ENCODE measurements at places on chromosomes 3 and 15.

GRCh38 chr3:56468184-56469106, at the start of gene ERC2:
Gene ERC2 (minus strand): TSS chr3:56468467.
- no peak for DNase-seq

DNA sequence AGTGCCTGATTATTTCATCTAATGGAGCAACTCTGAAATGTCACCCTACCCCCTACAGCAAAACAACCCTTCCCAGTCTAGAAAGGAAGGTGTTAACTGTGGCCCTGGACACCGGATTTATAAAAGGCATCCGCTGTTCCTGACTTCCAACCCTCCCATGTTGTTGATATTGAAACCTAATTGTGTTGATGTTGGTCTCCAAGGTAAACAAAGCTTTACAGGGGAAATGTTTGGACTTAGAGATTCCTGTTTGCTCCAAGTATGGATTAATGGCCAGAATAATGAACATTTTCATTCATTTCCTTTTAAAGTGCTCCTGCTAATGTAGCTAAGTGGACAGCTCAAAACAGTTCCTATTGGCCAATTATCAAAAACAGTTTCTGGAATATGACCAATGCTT, 19.4 kb upstream of the LMCD1 start:
- no peak for DNase-seq

DNA sequence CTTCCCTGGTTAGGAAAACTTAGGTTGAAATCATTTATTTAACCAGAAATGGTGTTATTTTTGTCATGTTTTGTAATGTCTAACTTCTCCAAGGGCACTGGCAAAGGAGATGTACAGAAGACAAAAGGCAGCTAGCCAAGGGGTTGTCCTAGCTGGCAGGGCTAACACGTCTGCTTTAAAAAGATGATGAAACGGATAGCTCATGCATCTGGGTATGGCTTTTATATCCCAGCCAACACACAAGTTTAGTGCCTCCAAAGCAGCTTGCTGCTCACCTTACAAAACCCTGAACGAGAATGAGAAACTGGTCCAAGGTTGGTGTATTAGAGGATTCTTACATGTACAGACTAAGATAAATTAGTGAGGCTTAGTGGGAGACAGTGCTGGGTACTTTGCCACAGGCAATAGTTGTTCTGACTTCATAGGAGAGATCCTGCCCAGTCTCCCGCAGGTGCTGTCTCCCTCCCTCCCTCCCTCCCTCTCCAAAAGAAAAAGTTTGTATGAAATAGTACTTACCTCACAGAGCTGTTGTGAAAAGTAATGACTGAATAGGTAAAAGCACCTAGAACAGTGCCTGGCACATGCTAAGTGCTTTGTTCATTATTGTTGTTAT, 47.8 kb downstream of the KCNMB2 start:
- no peak for DNase-seq

DNA sequence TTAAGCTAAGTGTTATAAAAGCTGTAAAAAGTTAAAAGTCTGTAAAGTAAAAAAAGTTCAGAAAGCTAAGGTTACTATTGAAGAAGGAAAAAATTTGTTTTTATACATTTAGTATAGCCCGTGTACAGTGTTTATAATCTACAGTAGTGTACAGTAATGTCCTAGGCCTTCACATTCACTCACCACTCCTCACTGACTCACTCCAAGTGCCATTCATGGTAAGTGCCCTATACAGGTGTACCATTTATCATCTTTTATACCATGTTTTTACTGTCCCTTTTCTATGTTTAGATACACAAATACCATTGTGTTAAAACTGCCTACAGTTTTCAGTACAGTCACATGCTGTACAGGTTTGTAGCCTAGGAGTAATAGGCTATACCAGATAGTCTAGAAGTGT, 8.8 kb downstream of the CCDC71 start:
- no peak for DNase-seq

DNA sequence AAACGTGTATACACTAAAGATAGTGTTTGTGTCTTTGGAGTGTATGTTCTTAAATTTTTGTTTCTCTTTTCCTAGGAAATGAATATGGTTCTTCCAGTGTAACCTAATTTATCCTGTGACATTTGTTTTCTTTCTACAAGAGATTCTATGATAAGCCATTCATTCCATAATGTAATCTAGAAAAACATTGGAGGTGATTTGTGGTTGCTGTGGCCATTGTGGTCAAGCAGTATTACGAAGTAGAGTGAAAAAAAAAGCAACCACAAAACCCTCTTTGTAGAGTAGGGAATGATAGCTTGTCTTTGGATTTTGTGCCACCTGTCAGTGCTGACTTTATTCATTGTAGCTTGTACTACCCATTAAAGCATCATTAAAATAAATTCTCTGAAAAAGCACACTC, 1209.6 kb downstream of the ZPLD1 start:
- DNase-seq: no peak

DNA sequence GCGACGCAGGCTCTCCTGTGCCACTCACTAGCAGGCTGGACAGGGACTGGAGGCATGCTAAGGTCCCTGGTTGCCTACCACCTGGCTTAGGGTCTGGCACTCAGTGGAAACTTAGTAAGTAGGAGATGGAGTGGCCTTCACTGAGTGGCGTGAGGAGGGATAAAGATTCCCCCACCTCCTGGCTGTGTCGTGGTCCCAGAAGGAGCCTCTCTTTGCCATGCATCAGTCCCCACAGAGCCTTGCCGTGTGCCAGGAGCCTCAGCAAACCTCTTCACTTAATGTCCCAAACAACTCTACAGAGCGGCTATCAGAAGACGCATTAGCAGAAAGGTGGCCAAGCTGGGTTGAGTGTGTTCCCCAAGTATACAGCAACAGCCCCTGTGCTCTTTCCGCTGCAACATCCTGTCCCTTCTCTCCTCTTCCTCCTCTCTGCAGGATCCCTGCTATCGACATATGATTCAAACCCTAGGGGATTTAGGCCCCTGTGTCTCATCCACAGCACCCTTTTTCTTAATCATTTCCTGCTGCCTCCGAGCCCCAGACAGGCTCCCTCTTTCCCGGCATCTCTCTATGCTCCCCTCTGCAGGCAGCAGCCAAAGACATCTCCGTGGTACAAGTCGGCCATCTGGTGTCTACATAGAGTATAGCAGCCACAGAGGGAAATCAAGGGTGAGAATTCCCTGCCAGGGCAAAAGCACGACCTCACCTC, 66.7 kb downstream of the SLC6A1 start:
- DNase-seq: no peak

GRCh38 chr15:81073801-81074200, 60.3 kb upstream of the CFAP161 start:
- DNase-seq: no peak

DNA sequence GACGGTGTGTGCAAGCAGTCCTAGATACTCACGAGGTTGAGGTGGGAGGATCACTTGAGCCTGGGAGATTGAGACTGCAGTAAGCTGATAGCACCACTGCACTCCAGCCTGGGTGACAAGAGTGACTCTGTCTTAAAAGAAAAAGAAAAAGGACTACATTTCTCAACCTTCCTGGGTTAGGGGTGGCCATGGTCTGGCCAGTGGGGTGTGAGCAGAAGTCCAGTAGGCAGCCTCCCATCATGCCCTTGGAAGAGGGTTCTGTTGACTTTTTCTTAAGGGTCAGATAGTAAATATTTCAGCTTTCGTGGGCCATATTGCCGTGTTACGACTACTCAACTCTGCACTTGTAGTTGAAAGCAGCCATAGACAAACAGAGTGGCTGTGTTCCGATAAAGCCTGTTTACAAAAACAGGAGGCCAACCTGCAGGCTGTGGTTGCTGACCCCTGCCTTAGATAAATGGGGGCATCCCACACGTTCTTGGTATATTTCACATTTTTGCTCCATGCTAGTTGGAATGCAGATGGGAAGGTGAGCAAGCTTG, 31.0 kb upstream of the PDE8A start:
- DNase-seq: no peak

DNA sequence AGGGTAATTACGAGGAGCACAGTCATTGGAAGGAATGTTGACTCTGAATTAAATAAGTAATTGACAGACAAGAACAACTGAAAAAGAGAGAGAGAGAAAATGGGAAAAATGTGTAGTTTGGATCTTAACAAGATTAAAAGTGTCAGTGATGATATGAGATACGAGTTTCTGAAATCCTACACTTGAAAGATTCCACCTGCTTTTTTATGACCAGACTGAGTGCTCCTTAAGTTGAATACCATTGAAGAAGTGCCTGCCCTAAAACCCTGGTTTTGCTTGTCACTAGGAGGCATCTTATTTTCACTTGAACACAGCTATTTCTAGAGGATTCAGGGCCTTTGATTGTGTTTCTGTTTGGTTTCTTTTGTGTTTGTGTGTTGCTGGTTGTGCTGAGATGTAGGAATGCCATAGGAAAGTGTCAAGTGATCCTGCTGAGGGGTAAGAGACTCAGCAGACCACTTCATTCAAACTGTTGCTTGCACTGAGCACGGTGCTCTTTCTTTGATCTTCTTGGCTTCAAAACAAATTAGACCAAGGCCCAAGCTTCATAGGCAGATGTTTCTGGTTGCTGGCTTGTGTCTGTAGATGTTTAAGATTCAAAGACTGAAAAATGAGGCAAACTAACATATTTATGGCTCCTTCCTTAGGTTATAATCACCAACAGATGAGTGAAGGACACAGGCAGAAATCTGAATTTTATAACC, 17.2 kb upstream of the ABHD10 start:
- DNase-seq: no peak

GRCh38 chr3:194270627-194271459, 80.3 kb downstream of the CPN2 start:
- DNase-seq: no peak

- DNase-seq: no peak
Measured at GRCh38 chr3:142450189-142450588, 2.4 kb upstream of the XRN1 start.

- no peak for DNase-seq
Measured at GRCh38 chr3:179796421-179796820, 143.6 kb downstream of the USP13 start.

- no peak for DNase-seq
Measured at GRCh38 chr3:14869917-14870782, 51.4 kb downstream of the FGD5 start.

- DNase-seq: no peak
Measured at GRCh38 chr15:25787381-25787780, 75.7 kb downstream of the ATP10A start.

DNA sequence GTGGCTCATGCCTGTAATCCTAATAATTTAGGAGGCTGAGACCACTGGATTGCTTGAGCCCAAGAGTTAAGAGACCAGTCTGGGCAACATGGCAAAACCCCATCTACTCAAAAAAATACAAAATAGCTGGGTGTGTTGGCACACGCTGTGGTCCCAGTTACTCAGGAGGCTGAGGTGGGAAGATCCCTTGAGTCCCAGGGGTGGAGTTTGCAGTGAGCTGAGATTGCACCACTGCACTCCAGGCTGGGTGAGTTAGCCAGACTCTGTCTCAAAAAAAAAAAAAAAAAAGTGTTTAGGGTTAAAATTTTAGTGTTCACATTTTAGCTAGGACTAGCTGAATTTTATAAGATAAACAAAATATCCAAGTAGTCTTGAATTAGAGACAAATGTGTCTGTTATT, 1340.1 kb upstream of the EPHA6 start:
- DNase-seq: no peak

DNA sequence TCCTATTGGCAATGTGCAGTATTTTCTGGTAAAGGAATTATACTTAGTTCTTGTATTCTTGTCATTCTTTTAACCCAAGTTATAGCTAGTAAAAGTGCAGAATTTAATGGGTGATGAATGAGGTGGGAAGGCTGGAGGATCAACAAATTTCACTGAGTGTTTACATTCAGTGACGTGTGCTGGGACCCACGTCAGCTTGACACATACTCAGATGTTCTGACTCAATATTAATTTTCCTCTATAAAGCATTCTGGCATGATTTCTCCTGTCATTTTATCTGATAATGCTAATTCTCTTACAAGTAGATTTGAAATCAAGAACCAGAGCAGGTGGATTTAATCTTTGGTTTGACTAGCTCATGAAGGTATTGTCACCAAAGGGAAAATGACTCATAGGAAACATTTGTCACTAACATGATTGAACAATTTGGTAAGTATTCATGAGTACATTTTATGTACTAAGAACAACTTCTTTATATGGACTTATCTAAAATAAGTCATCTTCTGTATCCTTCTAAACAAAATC, 71.0 kb upstream of the SYNPR start:
- no peak for DNase-seq

DNA sequence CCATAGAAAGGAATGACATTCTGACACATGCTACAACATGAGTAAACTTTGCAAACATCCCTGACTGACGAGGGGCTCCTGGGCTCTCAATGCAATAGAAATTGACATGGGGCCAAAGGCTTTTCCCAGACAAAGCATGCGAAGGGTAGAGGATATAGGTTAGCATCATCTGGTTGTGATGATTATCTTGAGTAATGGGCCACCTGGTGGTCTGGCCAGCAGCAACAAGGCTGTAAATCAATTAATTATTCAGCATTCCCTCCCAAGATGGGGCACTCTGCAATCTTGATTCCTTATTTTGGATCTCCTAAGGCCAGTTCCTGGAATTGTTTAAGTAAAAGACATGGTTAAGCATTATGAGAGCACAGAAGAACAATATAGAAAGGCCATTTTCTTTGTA, 99.2 kb downstream of the AGBL1 start:
- DNase-seq: no peak

DNA sequence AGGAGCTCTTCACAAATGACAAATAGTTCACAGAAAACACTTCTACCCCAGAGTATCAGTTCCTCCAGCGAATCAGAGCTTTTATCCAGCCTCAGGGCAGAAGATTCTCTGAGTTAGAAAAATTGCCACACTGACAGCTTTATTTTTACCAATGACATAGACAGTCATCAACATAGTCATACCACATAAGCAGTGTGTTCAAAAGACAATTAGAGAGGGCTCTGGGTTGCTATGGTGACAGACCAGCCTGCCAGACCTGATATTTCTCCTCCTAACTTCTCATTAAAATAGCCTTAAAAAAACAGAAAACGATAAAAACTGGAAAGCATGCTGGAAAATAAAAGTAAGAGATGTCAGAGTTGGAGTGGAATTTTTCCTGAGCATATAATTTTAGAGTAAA, 45.9 kb upstream of the COL6A5 start:
- no peak for DNase-seq

DNA sequence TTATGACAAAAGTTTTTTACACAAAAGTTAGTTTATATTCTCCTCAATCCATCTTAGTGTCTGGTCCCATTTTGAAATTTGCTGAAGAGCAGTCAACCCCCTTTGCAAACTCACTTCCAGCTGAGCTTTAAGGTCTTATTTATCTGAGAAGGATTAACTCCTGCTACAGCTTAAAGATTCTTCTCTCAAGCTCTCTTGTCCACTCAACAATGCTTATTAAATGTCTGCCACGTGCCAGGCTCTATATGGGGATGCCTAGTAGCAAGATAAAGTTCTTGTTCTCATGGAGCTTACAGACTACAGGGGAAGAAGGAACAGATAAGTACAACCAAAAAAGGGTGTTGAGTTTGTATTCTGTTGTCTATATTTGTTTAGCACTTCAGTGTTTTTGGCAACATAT, 18.7 kb downstream of the TMPRSS7 start:
- no peak for DNase-seq

- DNase-seq: no peak
Measured at GRCh38 chr3:189276444-189277219, 104.9 kb downstream of the TPRG1 start.

DNA sequence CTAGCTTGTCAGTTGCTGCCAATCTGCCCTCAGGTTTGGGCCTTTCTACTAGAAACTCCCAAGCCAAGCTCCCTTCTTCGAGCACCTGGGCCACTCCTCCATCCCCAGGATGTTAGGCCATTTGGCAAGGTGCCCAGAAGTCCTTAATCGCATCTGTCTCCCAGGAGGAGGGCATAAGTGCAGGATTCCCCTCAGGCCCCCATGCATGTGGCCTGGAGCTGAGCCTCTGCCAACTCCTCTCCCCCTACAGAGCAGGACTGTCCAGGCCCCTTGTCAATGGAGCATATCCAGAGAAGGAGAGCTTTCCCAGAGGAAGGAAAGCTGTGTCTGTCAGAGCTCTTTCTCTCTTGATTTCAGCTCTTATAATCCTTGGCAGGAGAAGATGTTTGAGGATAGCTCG, 182.6 kb upstream of the ROPN1 start:
- no peak for DNase-seq

Measured in activated CD8-positive, alpha-beta memory T cell treated with anti-CD3 and anti-CD28 coated beads for 1 hour (primary cell).